RWPE2 (cell line): ENCODE measurements at places on chromosomes 16 and 17.

DNA sequence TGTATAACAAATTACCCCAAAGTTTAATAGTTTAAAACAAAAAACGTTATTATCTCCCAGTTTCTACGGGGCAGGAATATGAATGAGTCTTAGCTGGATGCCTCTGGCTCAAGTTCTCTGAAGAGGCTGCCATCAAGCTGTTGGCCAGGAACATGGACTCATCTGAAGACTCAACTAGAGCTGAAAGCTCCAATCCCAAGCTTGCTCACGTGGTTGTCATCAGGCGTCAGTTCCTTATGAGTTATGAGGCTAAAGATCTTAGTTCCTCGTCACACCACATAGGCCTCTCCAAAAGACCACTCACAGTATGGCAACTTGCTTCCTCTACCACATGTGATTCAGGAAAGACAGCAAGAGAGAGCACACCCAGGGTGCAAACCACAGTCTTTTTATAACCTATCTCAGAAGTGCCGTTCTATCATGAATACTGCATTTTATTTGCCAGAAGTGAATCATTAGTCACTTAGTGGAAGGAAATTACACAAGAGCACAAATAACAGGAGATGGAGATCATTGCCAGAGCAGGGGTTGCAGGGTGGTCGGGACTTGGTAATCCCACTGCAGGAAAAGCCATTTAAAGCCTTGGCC, 48.7 kb upstream of the NLK start:
- H3K27ac ChIP-seq: no peak overlapping the region
- DNase-seq: no peak
- H3K27me3 ChIP-seq: no peaks in the 10 kb centered on the region
- H3K36me3 ChIP-seq: no peaks in the 10 kb centered on the region

GRCh38 chr17:72774236-72774635, 318.3 kb downstream of the SLC39A11 start:
- no peaks in the 10 kb centered on the region for H3K27me3 ChIP-seq
- H3K36me3 ChIP-seq: no peaks in the 10 kb centered on the region
- H3K4me3 ChIP-seq: no peak overlapping the region
- DNase-seq: no peak
- H3K4me1 ChIP-seq: no peaks in the 10 kb centered on the region

DNA sequence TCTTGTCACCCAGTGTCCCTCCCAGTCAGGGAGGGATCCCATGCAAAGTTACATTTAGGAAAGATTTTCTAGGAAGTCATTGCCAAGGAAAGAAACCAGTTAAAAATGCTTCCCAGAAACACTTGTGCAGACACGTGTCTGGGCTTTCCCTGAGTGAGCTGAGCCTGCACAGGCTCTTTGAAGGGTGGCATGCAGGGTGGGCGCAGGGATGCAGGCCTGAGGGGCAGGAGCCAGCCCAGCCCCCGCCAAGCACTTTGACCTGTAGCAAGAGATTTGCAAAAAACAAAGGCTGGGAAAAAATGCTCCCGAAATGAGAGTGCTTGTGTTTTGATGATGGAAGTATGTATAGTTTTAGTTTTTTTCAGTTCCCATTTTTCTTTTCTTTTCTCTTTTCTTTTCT, 52.4 kb downstream of the B9D1 start:
- peaks cover 12% of the 10 kb centered on the region for H3K4me1 ChIP-seq
- no peak overlapping the region for H3K27ac ChIP-seq
- DNase-seq: no peak
- no peak overlapping the region for H3K4me3 ChIP-seq
- peaks cover 43% of the 10 kb centered on the region for H3K36me3 ChIP-seq
- no peaks in the 10 kb centered on the region for H3K27me3 ChIP-seq

DNA sequence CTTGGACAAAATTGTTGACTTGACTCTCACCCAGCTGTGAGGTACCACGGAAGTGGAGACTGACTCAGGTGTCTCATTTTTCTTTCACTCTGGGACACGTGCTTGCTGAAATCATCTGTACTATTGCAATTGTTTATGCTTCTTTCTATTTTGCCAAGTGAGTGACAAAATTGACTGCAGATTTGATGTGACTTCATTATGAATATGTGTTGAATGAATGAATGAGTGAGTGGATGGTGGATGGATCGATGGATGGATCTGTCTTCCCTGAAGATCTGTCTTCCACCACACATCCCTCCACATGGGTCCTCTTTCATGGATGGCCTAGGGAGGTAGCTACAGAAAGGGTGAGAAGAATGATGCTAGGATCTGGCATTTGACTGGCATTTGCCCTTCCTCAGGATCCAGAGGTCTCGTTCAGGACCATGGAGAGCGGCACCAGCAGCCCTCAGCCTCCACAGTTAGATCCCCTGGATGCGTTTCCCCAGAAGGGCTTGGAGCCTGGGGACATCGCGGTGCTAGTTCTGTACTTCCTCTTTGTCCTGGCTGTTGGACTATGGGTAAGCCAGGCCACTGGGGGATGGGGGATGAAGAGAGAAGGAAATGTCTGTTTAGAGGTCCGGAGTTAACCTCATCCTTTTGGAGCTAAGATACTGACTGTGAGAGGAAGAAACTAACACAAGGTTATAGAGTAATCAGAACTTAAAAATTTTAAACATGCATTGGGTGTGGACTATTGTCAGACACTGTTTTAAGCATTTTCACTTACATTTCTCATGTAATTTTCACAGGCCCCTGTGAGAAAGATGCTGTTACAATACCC, 12.7 kb downstream of the SLC5A11 start:
- no peak overlapping the region for H3K27ac ChIP-seq
- no peak for DNase-seq
- no peaks in the 10 kb centered on the region for H3K4me1 ChIP-seq
- H3K27me3 ChIP-seq: no peaks in the 10 kb centered on the region
- H3K36me3 ChIP-seq: no peaks in the 10 kb centered on the region

GRCh38 chr16:67779256-67780014, 26.9 kb downstream of the RANBP10 start:
- H3K4me1 ChIP-seq: peaks cover 9% of the 10 kb centered on the region
- no peaks in the 10 kb centered on the region for H3K36me3 ChIP-seq
- H3K4me3 ChIP-seq: no peak overlapping the region
- H3K27ac ChIP-seq: peak overlapping the region; percentile 25
- no peak for DNase-seq
